Amniotic epithelial cell (primary cell): ENCODE measurements at places on chromosomes 11 and 22.

- DNase-seq, result no peak
Observed at GRCh38 chr11:22626573-22627239, 1.1 kb upstream of the FANCF start.

DNA sequence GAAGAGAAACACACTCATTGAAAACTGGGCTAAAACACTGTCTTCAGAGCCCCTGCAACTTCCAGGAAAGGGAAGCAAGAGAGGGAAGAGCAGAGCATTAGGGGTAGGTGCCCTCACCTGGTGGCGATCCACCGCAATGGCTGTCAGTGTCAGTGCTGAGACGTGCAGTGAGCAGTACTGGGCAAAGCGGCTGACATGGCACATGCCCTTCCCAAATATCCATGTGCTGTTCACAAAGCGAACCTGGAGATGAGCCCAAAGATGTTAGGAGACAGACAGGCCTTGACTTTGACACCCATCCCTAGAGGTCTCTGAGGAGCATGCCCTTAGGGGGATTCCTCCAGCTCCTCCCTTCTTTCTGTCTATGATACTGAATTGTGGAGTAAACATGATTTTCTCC is 4.9 kb downstream of the GPR83 start:
- DNase-seq, result no peak

GRCh38 chr11:86288776-86289507 is 13.1 kb upstream of the HIKESHI start:
- no peak for DNase-seq

DNA sequence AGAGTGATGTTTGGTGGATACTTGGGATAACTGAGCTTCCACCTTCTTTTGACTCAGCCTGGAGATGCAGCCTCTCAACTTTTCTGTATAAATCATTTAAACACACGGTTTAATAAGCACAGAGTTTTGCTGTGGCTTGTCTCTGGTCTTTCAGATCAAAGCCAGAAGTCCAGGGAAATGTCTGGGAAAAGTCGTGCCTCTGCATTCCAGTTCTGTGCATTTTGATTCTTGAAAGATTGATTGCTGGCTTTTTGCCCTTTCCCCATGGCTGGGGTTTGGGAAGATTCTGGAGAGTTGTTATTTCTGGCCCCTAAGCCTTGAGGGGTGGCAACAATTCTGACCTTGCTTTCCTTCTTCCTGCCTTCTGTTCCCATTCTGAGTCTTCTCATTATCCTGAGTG is 154.1 kb downstream of the COMMD9 start:
- no peak for DNase-seq

- no peak for DNase-seq
Observed at GRCh38 chr22:48173061-48173772, 1410.8 kb downstream of the TBC1D22A start.

DNA sequence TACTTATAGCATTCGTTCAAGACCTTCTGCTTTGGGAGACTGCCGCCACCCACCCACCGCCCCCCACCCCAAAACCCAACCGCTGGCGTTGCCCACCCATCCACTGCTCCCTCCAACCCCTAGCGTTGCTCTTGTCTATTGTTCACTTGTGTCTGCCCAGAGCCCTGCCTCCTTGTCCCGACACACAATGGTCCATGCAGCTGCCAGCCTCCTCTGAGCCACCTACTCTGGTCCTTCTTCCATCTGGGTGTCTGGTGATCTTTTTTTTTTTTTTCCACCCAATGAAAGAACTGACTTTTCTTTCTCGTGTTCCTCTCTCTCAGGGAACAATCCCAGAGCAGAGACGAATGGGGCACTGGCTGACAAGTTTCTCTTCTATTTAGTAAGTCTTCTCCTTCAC is 256.0 kb upstream of the SESN3 start:
- no peak for DNase-seq

- DNase-seq, result no peak
Observed at GRCh38 chr22:17884084-17884483, 109.8 kb upstream of the BID start.

- DNase-seq, result no peak
Observed at GRCh38 chr22:39269095-39269790, 24.5 kb upstream of the PDGFB start.

DNA sequence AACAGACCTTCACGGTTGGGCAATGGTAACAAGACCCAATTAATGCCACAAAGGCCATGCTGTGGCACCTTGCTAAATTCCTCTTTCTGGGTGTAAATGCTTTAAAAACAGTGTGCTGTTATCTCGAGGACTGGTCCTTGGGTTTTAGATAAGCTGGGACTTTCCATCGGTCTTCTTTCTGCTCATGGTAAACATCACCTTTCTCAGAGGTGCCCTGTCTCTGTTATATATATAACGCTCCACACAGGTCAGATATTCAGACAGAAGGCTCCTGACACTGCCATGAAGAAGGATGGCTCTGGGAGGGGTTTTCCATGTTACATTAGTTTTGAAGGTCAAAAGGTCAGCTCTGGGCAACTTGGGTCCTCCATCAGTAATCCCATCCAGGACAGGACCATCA is 151.6 kb downstream of the BBOX1 start:
- DNase-seq, result no peak

DNA sequence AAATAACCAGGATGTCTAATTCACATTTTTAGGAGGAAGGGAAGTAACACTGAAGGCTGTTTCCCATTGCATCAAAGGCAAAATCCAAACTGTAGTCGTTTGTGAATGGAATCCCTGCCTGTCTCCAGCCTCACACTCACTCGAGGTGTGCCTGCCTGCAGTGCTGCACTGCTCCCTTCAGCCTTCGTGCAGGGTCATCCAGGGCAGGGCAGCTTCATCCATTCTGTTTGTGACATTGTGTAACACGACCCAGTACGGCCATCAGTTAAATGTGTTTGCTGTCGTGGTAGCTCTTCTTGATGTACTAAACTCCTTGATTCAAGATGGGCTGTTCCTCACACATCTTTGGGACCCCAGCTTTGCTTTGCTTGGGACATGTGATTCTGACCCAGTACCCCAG is 34.3 kb downstream of the LDLRAD3 start:
- no peak for DNase-seq

- DNase-seq, result no peak
Observed at GRCh38 chr11:92828556-92828955, 140.9 kb upstream of the MTNR1B start.

- no peak for DNase-seq
Observed at GRCh38 chr22:26169315-26170111, at the start of gene SEZ6L. SEZ6L (plus strand) TSS chr22:26169462; CDS start chr22:26169670, 208 bp downstream.

DNA sequence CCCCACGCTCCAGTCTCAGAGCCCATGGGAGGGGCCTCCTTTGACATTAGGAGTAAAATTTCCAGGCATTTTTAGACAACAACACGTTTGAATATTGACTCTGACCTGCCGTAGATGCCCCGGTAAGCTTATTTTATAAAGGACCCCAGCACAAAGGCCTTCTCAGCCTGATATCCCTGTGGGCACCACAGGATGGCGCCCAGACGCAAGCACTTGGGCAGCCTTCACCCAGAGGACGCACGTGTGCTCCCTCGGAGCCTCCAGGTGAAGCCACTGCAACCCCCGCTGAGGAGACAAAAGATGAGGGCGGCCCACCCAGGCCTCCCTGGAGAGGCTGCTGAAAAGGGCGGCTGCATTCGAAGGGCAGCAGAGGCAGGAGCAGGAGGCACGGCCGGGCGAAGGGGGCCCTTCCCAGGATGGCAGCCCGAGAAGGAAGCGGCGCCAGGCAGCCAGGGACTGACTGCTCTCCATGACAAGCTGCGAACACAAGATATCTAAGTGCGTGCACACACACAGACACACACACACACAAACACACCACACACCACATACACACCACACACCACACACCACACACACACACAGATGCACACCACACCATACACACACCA is 15.2 kb upstream of the TH start:
- peak; percentile 15 for DNase-seq

GRCh38 chr22:39183991-39184585 is 31.6 kb upstream of the CBX7 start:
- DNase-seq, result peak; percentile 51

GRCh38 chr11:5335170-5335569 is 8.2 kb downstream of the OR51B5 start:
- no peak for DNase-seq

- no peak for DNase-seq
Observed at GRCh38 chr22:49324527-49325491, 502.9 kb downstream of the BRD1 start.

DNA sequence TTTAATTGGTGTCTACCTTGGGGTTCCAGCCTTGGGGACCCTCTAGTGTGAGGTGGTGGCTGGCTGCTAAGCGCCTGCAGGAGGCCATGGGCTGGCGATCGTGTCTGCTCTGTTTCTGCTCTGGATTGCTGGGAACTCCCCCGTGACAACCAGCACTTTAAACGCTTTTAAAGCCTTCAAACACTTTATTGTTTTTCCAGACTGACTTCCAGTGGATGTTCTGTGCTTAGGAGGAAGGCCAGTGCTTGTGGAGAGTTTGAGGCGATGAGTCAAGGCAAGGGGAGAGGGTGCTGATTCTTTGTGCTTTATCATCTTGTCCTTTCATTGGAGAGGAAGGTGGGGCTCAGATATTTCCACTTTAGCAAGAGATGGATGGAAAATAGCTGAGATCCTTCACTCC is 81.6 kb downstream of the FLI1 start:
- DNase-seq, result peak; percentile 63

DNA sequence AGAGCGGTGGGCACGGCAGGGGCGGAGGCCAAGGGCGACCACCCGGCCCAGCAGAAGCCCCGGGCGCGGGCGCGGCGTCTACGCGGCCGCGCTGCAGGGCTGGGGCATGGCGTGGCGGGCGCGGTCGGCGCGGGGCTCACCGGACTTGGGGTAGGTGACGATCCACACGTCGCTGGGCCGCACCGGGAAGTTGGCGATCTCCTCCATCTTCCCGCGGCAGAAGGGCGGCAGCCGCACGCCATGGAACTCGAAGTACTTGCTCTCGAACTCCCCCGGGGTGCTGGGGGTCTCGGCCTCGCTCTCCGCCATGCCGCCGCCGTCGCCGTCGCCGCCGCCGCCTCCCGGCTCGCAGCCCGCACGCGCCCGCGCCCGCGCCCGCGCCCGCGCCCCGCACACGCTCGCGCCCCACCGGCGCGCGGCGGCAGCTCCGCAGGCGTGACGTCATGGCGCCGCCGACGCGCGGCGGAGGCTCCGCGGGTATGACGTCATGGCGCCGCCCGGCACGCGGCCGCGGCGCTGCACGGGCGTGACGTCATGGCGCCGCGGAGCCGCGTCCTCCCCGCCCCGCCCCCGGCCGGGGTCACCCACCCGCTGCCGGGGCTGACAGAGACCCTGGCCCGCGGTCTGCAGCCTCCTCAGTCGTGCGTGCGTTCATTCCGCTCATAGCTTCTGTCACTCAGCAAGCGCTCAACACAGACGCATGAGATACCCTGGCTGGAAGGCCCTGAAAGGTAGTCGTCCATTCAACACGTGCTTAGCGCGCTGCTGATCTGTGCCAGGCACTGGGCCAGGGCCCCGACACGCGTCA is at the start of gene SULT4A1:
Gene SULT4A1 (minus strand): TSS at position 440 of the 808 bp plus-strand sequence. CDS start 131 bp downstream, at position 309.
- peak; percentile 46 for DNase-seq

DNA sequence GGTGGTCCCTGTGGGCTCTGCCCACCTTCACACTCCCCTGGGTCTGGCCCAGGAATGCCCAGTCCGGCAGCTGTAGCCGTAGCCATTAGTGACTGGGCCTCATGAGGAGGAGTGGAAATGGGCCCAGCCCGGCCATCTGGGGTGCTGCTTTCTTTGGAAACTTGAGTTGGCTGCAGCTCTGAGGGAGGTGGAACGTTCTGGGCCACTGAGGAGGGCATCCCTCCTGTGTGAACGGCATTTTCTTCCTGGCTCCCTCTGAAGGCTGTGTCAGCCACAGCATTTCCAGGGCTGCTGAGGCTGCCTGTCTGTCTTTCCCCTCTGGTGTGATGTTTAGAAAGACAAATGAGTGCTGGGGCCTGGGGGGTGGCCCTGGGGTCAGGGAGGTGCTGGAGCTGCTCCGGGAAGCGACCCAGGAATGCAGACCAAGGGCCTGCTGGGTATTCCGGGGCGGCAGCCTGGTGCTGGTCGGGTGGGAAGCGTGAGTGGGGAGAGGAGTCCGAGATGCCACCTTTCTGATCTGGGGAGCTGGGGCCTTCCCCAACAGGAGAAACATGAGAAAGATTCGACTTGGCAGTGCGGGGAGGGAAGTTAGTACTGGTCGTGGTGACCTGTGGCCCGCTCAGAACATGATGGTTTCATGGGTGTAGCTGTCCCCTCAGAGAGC is 27.1 kb downstream of the PTDSS2 start:
- DNase-seq, result no peak

- DNase-seq, result no peak
Observed at GRCh38 chr11:45053736-45054446, 92.5 kb upstream of the PRDM11 start.

GRCh38 chr11:11978098-11978637 is 30.3 kb downstream of the DKK3 start:
- DNase-seq, result no peak

GRCh38 chr11:68038226-68038717 is 553 bp upstream of the TCIRG1 start:
- no peak for DNase-seq

DNA sequence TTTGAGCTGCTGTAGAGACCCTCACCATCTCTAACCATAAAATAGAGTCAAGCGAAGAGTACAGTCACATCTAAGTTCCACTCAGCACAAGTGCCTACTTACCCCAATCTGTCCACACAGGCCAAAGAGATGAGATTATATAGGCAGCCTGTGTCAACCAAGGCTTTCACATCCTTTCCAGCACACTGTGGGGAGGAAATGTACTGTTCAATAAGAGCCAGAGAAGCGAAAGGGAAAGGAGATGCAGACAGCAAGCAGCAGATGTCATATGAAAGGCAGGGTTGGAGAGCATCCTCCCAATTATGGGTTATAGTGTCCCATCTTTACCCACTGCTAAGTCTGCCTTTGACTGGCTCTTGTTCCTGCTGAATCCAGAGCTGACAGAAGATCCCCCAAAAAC is 16.4 kb downstream of the NRIP3 start:
- DNase-seq, result no peak

DNA sequence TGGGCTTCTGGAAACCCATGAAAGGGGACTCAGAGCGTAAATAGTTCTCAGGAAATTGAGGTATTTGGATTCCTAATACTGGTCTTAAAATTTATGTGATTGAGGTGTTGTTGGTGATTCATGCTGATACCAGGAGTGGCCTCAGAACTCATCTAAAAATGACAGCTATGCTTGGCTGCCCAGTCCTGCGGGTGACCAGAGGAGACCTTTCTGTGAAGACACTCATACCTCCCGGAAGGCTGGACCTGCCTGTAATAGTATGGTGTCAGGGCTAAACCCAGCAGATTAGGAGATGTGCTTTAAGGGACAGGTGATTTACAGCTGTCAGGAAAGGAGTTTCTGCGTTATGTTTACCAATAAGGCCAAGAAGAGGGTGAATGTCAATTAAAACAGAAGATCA is 29.9 kb downstream of the C11orf96 start:
- DNase-seq, result no peak

DNA sequence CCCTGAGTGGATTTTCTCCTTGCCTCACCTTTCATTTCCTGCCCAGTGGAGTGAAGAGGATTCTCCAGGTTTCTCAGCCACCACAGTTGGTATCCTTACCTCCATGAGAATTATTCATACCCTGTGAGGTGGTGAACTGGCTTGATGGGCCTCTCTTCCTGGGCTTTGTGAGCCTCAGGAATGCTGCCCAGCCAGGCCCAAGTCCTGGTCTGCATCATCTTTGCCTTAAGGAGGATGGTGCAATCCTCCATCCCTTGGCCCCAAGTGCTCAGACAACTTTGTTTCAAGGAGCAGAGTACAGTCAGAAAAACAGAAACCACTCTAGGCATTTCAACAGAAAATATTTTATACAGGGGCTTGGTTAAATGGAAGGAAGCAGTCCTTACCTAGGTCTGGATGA is 114.2 kb upstream of the CADM1 start:
- peak; percentile 40 for DNase-seq
